Gastrocnemius medialis (tissue), 4 donors: ENCODE measurements at places on chromosomes 13 and 19. TPM values are rescaled to one million over a fixed set of nuclear protein-coding genes. Genes with fewer than 3 reads are reported as not detected.

The ICAM1 gene
- total RNA-seq: 9.3 TPM

The IGFL1 gene
- not detected for total RNA-seq

The TLE6 gene
- 1.2 TPM for total RNA-seq

The TTC9B gene
- total RNA-seq: not detected

DNA sequence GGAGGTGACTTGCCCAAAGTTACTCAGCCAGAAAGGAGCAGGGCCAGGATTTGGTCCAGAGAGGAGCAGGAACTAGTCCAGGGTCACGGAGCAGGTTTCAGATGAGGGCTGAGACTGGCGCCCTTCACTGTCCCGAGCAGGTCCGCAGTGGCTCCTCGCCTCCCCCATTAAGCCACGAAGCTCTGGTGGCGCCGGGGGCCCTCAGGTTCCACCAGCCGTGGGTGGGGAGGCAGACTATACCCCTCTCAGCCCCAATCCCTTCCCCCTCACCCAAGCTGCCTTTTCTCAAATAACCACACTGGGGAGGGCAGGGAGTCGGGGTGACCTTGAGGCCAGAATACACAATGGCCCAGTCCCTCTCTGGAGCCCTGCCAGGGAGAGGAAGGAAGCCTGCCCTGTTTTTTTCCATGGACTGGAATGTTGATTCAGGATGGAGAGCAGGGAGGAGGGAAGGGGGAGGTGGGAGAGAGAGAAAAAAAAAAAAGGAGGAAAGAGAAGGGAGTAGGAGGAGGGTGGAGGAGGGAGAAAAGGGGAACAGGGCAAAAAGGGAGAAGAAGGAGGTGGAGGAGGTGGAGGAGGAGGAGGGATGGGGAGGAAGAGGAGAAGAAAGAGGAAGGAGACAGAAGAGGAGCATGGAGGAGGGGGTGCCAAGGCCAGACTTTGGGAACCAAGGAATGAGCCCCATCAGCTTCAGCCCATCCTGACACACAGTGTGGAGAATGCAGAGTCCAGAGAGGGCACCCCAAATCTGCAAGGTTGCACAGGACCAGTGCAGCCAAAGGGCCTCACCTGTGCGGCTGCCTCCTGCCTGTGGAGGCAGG lies 19.7 kb downstream of the CEACAM16 start:
- H3K4me3 ChIP-seq: no peak overlapping the region
- H3K27me3 ChIP-seq: no peaks in the 10 kb centered on the region
- no peak for DNase-seq
- H3K36me3 ChIP-seq: no peaks in the 10 kb centered on the region
- H3K4me1 ChIP-seq: peaks cover 12% of the 10 kb centered on the region
- H3K27ac ChIP-seq: peak overlapping the region; percentile 64

GRCh38 chr19:46717716-46718143 lies 816 bp upstream of the PRKD2 start:
- DNase-seq: no peak
- no peaks in the 10 kb centered on the region for H3K27me3 ChIP-seq
- peak overlapping the region; percentile 86 for H3K4me3 ChIP-seq
- H3K36me3 ChIP-seq: no peaks in the 10 kb centered on the region

- no peaks in the 10 kb centered on the region for H3K36me3 ChIP-seq
- no peak overlapping the region for H3K4me3 ChIP-seq
- H3K4me1 ChIP-seq: no peaks in the 10 kb centered on the region
These were observed 350.5 kb downstream of the GPC6 start for GRCh38 chr13:93577105-93577504.
